ENCODE measurements at places on chromosomes 7 and 10. TPM values are rescaled to one million over a fixed set of nuclear protein-coding genes. Genes with fewer than 3 reads are reported as not detected.
A peak's percentile ranks its signal among the peaks of the same experiment; 100 is the strongest.

DNA sequence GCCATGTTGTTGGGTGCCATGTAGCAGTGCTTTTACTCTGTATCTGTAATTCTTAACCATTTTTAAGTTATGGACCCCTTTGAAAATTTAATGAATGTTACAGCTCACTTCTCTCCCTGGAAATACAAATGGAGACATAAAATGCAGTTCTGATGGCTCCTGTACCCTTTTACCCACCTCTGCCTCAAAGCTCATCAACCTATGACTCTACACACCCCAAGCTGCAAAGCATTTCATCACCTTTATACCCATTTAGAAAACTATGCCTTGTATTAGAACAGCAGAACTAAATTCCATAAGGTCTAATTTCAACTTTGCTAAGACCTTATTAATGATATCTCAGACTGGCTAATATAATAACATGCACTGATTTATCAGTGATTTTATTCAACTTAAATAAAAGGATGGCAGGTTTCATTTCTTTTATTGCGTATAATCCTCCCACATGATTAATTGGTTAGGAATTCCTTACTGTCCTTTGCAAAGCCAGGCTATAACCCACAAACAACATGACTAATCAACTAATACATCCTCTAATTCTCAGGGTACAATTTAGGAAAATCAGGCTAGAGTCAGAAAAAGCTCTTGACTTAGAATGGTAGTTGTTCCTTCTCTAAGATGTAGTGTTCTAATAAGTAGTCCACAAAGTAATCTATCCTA is 68.1 kb downstream of the CPEB3 start:
- no peak for DNase-seq

GRCh38 chr7:125927556-125927955 is 997.9 kb upstream of the POT1 start:
- peak; percentile 2 for DNase-seq

GRCh38 chr10:67242528-67242927 is 316.7 kb downstream of the LRRTM3 start:
- DNase-seq, result no peak

DNA sequence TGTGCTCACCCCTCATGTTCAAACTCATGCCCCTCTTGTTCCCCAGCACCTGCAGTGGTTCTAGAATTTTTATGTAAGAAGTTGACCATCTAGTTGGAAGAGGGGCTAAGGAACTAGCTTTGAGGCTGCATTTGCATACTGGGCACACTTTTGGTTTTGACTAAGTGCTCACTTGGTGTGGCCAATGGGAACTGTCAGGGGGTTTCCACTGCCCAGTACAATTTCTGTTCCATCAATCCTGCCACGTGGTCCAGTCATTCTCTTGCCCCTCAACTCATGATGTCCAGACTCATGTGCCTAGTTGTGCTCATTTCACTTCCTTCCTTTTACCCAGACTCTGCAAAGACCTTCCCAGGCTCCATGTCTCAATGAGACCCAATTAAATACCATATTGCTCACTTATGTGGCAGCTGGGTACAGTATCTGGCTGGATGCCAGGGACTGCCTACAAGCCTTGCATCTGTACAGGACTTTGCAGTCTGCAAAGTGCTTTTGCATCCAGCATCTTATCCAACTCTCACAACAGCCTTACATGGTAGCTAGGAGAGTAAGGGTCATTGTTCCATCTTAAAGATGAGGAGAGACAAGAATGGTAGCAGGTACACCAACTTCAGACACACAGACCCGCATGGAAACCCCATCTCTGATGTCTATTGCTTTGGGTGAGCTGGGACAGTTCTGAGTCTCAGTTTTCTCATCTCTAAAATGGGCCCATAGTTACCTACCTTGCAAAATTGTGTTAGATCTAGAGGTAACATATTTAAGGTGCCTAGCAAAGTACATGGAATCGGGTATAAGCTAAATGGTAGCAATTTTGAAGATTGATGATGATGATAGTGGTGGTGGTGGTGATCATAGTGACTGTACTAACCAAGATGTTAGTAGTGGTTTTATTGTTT is 30.1 kb upstream of the KCNMA1 start:
- no peak for DNase-seq

DNA sequence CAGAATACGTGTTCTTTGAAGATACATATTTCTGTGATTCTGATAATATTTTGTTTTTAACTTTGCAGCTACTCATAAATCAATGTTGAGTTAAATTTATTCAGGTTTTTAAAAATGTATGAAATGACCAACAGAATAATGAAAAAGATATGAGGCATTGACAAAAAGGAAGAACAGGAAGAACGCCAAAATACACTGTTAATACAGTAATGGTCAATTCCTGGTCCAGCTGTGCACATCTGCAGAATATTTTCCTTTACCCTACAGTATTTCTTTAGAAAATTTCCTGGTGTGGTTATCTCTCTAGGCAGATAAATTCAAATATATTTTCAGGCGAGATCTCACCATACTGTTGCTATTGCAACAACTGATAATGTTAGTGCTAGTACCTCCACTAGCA is 203.2 kb upstream of the DGKB start:
- no peak for DNase-seq

- DNase-seq, result no peak
Observed at GRCh38 chr7:14628516-14628915, 274.0 kb downstream of the DGKB start.

- DNase-seq, result no peak
Observed at GRCh38 chr10:80292607-80293239, 3.3 kb upstream of the MAT1A start.

DNA sequence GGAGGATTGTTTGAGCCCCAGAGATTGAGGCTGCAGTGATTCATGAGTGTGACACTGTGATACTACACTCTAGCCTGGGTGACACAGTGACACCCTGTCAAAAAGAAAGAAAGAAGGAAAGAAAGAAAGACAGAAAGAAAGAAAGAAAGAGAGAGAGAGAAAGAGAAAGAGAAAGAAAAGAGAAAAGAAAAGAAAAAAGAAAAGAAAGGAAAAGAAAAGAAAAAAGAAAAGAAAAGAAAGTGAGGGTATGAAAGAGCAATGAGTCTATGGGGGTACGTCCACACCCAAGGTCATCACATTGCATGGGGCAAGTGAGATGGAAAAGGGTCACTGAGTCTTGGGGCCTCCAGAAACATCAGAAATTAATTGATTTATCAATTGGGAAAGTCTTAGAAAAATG is 135.2 kb upstream of the CSTF2T start:
- DNase-seq, result no peak

DNA sequence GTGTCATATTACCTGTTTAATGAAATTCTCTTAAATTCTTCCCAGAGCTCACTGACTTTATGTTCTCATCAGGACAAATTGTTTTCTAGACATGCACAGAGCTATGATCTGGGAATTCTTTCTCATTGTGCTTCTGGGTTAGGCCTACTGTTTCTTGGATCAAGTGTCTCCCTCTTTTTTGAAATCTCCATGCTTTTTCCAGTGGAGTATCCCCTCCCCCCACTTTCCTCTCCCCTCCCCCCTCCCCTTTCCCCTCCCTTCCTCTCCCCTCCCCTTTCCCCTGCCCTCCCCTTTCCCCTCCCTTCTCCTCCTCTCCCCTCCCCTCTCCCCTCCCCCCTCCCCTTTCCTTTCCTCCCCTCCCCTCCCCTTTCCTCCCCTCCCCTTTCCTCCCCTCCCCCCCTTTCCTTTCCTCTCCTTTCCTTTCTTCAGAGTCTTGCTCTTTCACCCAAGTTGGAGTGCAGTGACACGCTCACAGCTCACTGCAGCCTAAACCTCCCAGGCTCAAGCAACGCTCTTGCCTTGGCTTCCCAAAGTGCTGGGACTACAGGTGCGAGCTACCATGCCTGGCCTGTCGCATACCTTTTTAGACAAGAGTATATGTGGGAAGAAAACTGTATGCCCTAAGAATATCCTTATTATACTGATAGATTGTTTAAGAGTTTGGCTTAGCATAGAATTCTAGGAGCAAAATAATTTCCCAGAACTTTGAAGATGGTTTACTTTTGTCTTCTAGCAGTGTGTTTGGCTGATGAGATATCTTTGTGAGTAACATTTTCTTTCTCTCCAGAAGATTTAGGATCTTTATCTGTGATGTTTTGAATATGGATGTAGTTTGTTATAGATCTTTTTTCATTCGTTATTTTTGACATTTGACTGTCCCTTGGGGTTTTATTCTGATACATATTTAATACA is 2.5 kb downstream of the DYNC2I1 start:
- DNase-seq, result no peak

DNA sequence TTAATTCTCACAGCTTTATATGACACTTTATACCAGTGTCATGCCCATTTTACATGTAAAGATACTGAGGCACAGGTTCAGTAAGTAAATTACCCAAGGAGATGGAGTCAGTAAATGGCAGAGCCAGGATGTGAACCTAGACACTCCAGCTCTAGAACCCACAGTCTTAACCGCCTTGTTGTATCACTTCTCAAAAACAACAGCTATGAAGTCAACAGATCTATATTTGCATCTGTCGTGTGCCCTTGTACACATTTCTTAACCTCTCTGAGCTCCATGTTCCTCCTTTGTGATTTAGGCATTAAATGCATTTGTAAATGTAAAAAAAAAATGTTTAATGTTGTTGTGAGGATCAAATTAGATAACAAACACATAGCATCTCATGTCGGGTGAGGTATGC is 716.2 kb downstream of the SUGCT start:
- DNase-seq, result no peak

GRCh38 chr7:117364339-117365080 is 41.7 kb upstream of the WNT2 start:
- DNase-seq, result no peak

- no peak for DNase-seq
Observed at GRCh38 chr7:43462836-43463235, 120.1 kb upstream of the STK17A start.

GRCh38 chr10:124497196-124497881 is 35.7 kb downstream of the LHPP start:
- DNase-seq, result no peak

DNA sequence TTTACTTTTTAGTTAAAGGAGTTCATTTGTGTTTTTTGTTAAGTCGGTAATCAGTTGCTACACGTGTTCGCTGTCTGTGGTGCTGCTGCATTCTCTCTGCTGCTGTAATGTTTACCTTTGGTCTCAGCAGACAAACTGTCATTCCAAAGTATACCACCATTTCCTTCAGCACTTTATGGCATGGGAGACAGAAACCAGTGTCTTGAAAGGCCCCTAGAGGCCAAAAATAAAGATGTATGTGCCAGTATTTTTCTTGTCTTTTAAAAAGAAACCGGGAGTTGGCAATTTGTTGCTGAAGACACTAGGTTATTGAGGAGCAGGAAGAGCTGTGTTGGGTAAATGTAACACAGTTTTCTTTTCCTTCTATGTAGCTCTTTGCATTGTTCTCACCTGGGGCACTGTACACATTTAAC is 24.1 kb downstream of the ZNF92 start:
- DNase-seq, result no peak

DNA sequence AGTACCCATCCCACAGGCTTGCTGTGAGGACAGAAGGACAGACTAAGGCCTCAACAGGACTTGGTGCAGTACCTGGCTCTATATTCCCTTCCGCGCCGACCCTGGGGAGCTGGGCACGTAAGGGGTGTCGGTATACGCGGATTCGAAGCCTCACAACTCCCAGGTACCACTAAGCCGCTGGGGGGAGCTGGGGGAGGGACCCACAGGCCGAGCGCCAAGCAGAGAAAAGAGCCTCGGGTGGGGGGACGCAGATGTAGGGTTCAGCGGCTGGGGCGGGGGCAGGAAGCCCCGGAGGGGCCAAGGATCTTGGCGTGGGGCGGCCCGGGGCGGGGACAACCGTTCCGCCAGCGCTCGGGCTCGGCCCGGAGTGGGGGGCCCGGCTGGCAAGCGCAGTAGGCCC is 126.4 kb upstream of the ZNF746 start:
- DNase-seq, result no peak

DNA sequence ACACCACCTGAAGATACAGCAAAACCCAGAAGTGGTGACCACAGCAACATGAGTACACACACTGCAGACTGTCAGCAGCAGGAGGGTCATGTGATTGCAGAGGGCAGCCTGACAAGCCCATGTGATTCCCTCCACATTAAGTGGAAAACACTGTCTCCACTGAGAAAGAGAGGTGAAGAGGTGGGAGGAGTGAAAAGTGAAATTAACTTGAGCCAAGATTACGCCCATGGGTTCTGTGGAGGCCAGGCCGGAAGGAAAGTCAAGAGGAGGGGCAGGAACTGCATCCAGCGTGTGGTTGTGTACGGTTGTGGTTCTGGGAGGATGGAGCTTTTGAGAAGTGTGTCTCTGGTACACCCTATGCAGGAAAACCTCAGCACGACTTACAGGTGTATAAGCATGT is 138.5 kb downstream of the PLXNA4 start:
- DNase-seq, result no peak

DNA sequence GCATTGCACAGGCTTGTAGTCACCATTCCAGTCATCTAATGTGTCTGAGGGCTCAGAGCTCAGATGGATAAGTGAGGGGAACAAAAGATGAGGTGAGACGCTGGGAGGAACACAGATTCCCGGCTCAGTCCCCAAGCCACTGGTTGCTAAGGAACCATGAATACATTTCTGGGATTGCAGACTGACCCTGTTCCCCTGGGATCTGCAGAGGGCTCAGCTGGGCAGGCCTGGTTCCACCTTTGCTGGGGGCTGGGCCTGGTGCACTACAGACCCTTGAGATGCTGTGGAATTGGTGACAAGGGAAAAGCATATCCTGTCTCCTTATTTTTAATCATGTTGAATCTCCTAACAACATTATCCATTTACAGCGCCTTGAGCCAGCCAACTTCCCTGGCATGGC is 19.2 kb downstream of the ELFN1 start:
- no peak for DNase-seq

GRCh38 chr7:30851651-30852307 is 59.9 kb upstream of the AQP1 start:
- no peak for DNase-seq

DNA sequence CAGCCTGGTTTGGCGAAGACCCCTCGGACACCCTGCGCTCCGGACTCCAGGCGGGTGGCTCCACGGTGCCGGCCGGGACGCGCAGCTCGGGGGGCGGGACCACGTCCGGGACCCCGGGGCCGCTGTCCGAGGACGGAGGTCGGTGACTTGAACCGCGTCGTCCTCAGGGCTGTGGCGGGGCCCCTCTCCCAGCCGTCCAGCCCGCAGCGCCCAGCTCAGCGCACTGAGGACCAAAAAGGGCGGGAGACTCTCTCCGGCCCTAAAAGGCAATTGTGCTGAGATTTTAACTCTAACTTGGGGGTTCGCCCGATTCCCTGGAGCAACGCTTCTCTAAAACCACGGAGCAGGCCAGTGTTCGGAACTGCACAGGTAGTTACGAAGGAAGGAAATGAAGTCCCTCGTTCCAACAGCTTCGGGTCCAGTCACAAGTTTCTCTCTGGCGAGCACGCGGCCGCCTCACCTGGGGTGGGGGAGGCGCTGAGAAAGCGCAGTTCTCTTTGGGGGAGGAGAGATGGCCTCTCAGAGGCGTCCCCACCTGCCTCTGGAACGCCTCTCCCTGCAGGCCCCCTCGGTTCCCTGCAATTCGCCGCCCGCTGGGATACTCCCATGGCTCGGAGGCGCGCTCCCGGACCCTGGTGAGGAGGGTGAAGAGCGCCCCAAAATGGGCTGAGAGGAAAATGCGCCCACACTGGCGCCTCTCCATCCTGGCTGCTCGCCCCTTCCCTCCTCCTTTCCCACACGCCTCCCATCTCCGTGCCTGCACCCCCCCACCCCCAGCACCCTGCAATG is 352.7 kb downstream of the DNAJB6 start:
- no peak for DNase-seq

- DNase-seq, result no peak
Observed at GRCh38 chr7:13055732-13056368, 368.4 kb downstream of the ARL4A start.

The OR2A5 gene
- polyA plus RNA-seq, result not detected

The PTF1A gene
- not detected for polyA plus RNA-seq

The BICC1 gene
- 5.7 TPM for polyA plus RNA-seq

The GJD4 gene
- not detected for polyA plus RNA-seq

The CUTC gene
- 68.7 TPM for polyA plus RNA-seq

The CCDC172 gene
- polyA plus RNA-seq, result not detected

The RBP3 gene
- polyA plus RNA-seq, result not detected
